Activated naive CD4-positive, alpha-beta T cell treated with anti-CD3 and anti-CD28 coated beads for 36 hours (primary cell): ENCODE measurements at places on chromosomes 2 and 18. TPM values are rescaled to one million over a fixed set of nuclear protein-coding genes. Genes with fewer than 3 reads are reported as not detected.

GALNT14 gene
- 1.5 TPM for total RNA-seq

SLC66A3 gene
- total RNA-seq = 10.1 TPM

ERFE gene
- total RNA-seq = 0.40 TPM

CSRNP3 gene
- total RNA-seq = not detected

REEP1 gene
- 0.19 TPM for total RNA-seq

DNA sequence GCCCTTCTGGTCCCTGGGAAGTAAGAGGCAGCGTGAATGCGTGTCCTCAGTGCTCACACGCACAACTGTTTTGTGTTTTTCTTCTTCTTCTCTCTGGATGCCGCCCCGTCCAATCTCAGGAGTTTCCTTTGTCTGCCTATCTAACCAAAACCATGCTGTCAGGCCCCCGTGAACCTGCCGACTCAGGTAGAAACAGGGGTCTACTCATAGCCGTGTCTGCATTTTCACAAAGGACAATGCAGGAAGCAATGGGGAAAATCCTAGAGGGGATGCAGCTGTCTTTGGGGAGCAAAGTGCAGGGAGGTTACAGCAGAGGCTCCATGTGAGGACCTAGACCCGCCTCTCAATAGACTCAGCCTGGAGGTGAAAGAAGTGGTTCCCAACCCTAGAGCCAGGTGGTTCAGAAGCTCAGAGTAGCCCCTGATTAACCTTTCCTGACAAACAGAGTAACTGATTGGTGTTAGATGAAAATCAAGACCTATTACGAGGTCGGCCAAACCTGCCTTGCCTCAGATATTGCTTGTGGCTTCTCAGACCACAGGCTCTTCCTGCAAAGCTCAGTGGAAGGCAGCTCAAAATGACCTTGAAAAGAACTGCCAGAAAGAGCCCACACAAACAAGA lies 49.3 kb downstream of the CD226 start:
- peak overlapping the region; percentile 75 for H3K4me3 ChIP-seq
- peak; percentile 47 for DNase-seq
- H3K4me1 ChIP-seq = peaks cover 61% of the 10 kb centered on the region
- H3K27me3 ChIP-seq = no peaks in the 10 kb centered on the region
- H3K36me3 ChIP-seq = peaks cover 57% of the 10 kb centered on the region

- no peaks in the 10 kb centered on the region for H3K36me3 ChIP-seq
- H3K4me3 ChIP-seq = no peak overlapping the region
- no peak for DNase-seq
- H3K27ac ChIP-seq = no peak overlapping the region
- H3K4me1 ChIP-seq = no peaks in the 10 kb centered on the region
- H3K27me3 ChIP-seq = peaks cover 3% of the 10 kb centered on the region
Measured at GRCh38 chr2:120404941-120405758, 59.2 kb downstream of the INHBB start.

- no peaks in the 10 kb centered on the region for H3K4me1 ChIP-seq
- H3K36me3 ChIP-seq = no peaks in the 10 kb centered on the region
- H3K27me3 ChIP-seq = no peaks in the 10 kb centered on the region
- no peak for DNase-seq
Measured at GRCh38 chr2:23600346-23600745, 215.4 kb downstream of the KLHL29 start.

DNA sequence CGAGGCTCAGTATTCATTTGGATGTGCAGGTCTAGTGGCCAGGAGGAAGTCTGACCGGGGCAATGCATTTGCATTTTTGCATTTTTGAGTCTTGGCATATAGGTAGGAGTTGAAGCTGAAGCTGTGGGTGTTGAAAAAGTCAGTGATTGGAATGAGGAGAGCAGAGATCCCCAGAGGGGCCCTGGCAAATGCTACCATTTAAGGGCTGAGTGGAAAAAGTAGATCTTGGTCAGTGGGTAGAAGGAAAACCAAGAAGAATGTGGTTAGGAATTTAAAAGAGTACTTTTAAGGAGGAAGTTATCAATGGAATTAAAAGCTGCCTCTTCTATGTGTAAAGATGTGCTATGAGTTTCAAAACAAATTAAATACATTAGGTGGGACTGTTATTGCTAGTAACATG lies 143.0 kb downstream of the ZEB2 start:
- peaks cover 21% of the 10 kb centered on the region for H3K27me3 ChIP-seq
- H3K36me3 ChIP-seq = no peaks in the 10 kb centered on the region
- H3K27ac ChIP-seq = no peak overlapping the region
- H3K4me3 ChIP-seq = no peak overlapping the region
- H3K4me1 ChIP-seq = peaks cover 16% of the 10 kb centered on the region
- DNase-seq = no peak

DNA sequence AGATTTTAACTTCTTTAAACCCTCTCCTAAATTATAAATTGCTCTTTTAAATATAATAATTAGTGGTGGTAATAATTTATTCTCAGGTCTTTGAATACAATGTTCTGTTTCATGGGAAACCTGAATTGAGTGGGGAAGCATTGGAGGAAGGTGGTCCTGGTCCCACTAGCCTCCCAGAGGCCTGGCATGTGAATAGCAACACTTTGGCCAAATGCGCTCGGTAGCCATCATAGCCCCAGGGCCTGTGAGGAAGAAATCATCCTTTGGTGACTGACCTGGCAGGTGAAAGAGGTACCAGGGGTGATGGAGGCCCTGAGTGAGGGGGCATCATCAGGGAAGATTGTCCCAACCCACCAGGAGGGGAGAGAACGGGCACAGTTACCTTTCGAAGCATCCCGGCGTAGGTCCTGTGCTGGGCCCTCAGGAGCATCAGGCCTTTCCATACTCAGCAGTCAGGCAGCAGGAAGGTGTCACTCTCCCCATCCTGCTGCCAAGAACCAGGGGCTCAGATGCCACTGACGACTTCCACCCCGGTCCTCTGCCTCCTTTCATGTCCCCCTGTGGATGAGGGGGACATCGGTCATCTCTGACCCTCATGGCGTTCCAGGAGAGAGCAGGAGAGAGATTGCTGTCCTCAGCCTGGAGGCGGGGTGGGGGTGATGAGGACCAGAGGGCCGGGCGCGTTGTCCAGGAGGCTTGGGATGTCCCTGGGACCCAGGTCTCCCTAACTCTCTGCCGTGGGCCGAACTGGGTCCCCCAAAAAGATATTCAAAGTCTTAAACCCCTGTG lies 78.6 kb upstream of the HPCAL1 start:
- no peak overlapping the region for H3K27ac ChIP-seq
- no peaks in the 10 kb centered on the region for H3K27me3 ChIP-seq
- H3K36me3 ChIP-seq = no peaks in the 10 kb centered on the region
- no peaks in the 10 kb centered on the region for H3K4me1 ChIP-seq
- no peak for DNase-seq

DNA sequence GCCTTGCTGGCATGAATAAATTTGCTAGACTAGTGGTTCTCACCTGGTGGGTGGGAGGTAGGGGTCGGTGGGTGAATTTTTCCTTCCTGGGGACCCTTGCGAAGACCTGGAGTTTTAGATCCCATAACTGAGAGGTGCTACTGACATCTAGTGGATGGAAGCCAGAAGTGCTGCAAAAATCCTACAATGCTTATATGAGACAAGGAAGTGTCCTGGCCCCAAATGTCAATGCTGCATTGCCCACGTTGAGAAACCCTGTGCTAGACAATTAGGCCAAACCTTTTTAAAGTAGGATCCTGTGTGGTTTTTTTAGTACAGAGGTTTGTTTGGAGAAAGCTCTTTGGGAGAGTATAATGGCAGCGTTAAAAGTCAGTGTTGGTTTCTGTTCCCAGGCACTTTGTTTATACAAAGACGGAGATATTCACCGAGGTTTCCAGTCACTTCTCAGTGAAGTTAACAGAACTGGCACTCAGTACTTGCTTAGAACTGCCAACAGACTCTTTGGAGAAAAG lies 9.6 kb downstream of the SERPINB8 start:
- H3K4me3 ChIP-seq = no peak overlapping the region
- no peak overlapping the region for H3K27ac ChIP-seq
- peaks cover 16% of the 10 kb centered on the region for H3K4me1 ChIP-seq
- DNase-seq = peak; percentile 58
- peaks cover 16% of the 10 kb centered on the region for H3K36me3 ChIP-seq
- H3K27me3 ChIP-seq = no peaks in the 10 kb centered on the region

DNA sequence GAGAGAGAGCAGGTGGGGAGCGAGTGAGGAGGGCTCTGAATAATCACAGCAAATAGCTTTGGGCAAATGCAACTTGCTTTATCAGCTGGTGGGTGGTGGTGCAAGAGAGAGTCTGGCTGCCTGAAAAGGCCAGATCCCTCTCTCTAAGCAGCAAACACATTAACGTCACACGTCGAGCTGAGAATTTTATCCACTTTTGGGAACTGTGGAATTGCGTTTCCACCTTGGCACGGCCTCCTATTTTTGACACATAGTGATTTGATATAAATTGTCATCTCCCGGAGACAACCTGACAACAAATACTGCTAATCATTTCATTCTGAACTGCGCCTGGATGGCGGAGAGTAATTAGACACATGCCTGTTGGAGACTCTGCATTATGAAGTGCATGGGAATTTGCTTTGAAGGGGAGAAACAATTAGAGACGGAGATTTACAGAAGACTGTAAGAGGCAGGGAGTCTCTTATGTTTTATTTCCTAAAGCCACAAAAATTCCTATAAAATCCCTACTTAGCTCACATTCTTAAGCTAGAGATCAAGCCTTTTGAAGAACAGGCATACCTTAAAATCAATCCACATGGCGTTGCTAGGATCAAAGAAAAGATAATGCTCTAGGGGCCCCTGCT lies 634.1 kb downstream of the TDRD15 start:
- H3K36me3 ChIP-seq = no peaks in the 10 kb centered on the region
- no peak overlapping the region for H3K4me3 ChIP-seq
- DNase-seq = no peak
- no peaks in the 10 kb centered on the region for H3K27me3 ChIP-seq
- no peaks in the 10 kb centered on the region for H3K4me1 ChIP-seq

- peak; percentile 21 for DNase-seq
- H3K27ac ChIP-seq = no peak overlapping the region
- no peaks in the 10 kb centered on the region for H3K4me1 ChIP-seq
- H3K36me3 ChIP-seq = no peaks in the 10 kb centered on the region
Measured at GRCh38 chr18:44325903-44326635, 354.6 kb upstream of the SETBP1 start.

DNA sequence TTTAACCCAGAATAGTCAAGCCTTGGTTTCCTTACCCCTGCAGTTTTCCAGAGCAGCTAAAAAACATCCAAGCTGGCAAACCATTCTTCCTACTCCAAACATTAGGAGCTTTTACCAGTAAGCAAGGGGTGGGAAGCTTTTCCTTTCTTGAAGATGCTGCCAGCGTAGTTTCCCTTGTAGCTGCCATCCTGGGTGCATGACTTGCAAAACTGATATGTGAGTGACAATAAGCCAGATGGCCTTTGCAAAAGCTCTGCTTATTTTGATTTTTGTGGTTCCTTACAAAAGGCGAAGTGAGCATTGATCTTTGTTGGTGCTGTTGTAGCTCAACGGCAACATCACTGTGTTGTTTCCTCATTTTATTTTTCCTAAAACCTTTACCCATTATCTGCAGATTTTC lies 138.8 kb downstream of the WDSUB1 start:
- peaks cover 3% of the 10 kb centered on the region for H3K27me3 ChIP-seq
- peaks cover 12% of the 10 kb centered on the region for H3K4me1 ChIP-seq
- H3K36me3 ChIP-seq = no peaks in the 10 kb centered on the region
- H3K4me3 ChIP-seq = no peak overlapping the region
- H3K27ac ChIP-seq = no peak overlapping the region

GRCh38 chr2:72765997-72766609 lies 59.7 kb downstream of the EXOC6B start:
- H3K4me3 ChIP-seq = no peak overlapping the region
- no peak overlapping the region for H3K27ac ChIP-seq
- peaks cover 14% of the 10 kb centered on the region for H3K36me3 ChIP-seq
- no peaks in the 10 kb centered on the region for H3K27me3 ChIP-seq
- no peaks in the 10 kb centered on the region for H3K4me1 ChIP-seq

GRCh38 chr2:240889601-240890560 lies 6.1 kb downstream of the MAB21L4 start:
- DNase-seq = no peak
- H3K4me3 ChIP-seq = no peak overlapping the region
- H3K4me1 ChIP-seq = no peaks in the 10 kb centered on the region

- no peak overlapping the region for H3K27ac ChIP-seq
- no peaks in the 10 kb centered on the region for H3K36me3 ChIP-seq
- no peak overlapping the region for H3K4me3 ChIP-seq
- H3K4me1 ChIP-seq = no peaks in the 10 kb centered on the region
- H3K27me3 ChIP-seq = peaks cover 23% of the 10 kb centered on the region
- no peak for DNase-seq
Measured at GRCh38 chr2:175834477-175834876, 167.6 kb downstream of the LNPK start.

- H3K27ac ChIP-seq = no peak overlapping the region
- H3K36me3 ChIP-seq = no peaks in the 10 kb centered on the region
- no peak overlapping the region for H3K4me3 ChIP-seq
Measured at GRCh38 chr2:213221957-213222356, 62.3 kb upstream of the SPAG16 start.

GRCh38 chr2:88321449-88322248 lies 130.8 kb downstream of the FOXI3 start:
- H3K4me1 ChIP-seq = no peaks in the 10 kb centered on the region
- no peak overlapping the region for H3K4me3 ChIP-seq

DNA sequence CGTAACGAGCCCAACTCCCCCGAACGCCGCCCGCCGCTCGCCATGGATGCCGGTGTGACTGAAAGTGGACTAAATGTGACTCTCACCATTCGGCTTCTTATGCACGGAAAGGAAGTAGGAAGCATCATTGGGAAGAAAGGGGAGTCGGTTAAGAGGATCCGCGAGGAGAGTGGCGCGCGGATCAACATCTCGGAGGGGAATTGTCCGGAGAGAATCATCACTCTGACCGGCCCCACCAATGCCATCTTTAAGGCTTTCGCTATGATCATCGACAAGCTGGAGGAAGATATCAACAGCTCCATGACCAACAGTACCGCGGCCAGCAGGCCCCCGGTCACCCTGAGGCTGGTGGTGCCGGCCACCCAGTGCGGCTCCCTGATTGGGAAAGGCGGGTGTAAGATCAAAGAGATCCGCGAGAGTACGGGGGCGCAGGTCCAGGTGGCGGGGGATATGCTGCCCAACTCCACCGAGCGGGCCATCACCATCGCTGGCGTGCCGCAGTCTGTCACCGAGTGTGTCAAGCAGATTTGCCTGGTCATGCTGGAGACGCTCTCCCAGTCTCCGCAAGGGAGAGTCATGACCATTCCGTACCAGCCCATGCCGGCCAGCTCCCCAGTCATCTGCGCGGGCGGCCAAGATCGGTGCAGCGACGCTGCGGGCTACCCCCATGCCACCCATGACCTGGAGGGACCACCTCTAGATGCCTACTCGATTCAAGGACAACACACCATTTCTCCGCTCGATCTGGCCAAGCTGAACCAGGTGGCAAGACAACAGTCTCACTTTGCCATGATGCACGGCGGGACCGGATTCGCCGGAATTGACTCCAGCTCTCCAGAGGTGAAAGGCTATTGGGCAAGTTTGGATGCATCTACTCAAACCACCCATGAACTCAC lies 673 bp downstream of the PCBP1 start:
- H3K27me3 ChIP-seq = no peaks in the 10 kb centered on the region
- peaks cover 45% of the 10 kb centered on the region for H3K36me3 ChIP-seq
- peak; percentile 73 for DNase-seq

GRCh38 chr2:50781646-50782045 lies 250.3 kb downstream of the NRXN1 start:
- H3K27me3 ChIP-seq = no peaks in the 10 kb centered on the region
- no peak for DNase-seq
- no peak overlapping the region for H3K27ac ChIP-seq
- H3K36me3 ChIP-seq = no peaks in the 10 kb centered on the region
- no peak overlapping the region for H3K4me3 ChIP-seq
